ENCODE measurements at places on chromosomes 3 and 15.

DNA sequence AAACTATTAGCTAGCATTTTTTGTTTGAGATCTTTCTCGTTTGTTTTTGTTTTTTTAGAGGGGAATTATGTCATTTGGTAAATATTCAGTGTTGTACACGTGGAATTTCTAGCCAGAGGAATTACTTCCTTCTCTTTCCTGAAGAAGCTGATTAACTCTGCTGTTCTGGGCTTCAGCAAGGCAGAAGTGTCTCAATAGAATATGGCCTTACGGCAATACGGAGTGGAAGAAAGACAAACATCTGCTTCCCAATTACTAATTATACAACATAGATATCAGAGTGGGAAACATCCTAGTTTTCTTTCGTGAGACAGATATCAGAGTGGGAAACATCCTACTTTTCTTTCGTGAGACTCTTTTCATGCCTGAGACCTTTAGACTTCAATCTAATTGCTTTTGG lies 11.9 kb downstream of the P3H2 start:
- DNase-seq, result no peak

DNA sequence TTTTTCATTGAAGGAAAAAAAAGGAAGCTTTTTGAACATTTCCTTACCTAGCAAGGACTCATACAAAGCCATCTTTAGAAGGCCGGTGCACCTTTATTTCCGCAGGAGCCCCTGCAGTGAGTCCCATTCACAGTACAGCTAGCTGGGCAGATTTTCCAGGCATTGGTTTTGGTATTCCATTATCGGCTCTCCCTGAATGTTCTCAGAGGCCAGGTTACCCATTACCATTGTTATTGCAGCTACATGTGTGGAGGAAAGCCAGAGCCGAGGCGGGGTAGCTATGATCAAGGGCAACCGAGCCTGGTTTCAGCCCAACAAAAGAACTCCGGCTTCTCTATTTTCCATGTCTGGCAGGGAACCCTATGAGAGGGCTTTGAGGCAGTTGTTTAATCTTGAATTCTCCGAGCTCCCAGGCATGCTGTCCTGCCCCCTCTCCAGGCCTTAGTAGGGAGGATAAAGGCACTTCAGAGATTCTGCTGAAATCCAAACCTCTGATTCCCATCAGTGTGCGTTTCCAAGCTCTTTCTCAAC lies 100.3 kb downstream of the LRRK1 start:
- DNase-seq, result peak; percentile 12

DNA sequence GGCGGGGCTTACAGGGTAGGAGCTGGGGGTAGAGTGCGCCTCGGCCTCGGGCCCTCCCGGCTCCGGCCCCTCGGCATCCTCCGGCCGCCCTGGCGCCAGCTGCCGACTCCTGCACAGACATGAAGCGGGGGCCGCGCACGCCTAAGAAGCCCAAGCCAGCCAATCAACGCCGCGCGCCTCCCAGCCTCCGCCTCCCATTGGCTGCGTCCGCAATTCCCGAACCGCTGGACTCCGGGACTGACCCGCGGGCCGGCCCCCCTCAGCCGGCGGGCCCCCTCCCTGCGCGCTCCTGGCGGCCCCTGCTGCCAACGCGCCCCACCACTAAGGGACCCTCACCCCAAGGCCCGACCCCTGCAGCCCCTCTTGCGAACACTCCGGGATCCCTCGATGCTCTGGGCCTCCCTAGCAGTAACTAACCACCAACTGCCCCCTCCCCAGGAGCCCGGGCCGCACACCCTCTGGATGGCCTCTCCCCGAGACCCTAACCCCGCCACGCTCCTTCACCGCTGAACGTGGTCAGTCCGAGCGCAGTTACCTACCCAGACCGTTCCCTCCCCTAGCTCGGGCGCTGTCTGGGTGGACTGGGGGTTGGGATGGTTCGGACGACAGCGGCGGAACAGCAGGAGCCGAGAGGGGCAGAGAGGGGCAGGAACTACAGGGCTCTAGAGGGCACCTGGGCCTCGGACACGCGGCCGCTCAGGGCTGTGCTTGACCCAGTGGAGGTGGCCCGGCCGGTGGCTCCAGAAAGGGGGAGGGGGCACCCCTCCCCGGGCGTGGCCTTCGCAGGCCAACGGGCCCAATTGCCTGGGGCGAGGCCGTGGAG lies 5.0 kb downstream of the GATA2 start:
- peak; percentile 93 for DNase-seq

- no peak for DNase-seq
Observed at GRCh38 chr15:57403566-57404325, 27.4 kb downstream of the CGNL1 start.

DNA sequence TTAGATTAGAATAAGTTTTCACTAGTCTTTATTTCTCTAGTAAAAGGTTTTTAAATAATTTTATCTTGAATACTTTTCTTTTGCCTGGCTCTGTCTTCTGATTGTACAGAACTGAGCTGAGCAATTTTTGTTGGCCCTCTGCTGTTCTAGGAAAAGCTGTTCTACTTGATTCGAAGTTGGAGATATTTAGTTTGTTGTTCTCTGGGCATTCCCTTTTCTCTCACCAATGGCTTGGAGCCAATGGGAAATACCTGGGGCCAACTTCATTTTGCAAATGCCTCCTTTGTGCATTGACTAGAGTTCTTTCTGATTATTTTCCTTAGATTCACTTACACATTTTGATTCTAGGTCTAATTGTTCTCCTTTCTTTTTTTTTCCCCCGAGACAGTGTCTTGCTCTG lies 16.5 kb downstream of the ABHD5 start:
- DNase-seq, result no peak

DNA sequence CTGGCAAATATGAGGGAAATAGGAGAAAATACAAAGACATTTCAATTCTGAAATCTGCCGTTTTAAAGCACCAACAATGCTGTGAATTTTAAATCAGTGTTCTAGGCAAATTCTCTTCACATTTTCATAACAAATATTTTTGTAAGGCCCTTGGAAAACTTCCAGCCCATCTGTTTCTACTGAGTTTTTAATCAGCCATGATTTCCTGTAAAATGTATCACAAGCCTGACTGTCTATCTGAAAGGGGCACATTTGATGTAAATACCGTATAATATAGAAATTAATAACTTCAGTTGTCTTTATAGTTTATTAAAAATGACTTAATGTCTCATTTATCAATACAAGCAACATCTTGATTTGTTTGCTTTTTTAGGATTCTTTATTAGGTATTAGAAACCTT lies 454.7 kb downstream of the PYDC2 start:
- no peak for DNase-seq

GRCh38 chr3:155217591-155217990 lies 75.9 kb downstream of the STRIT1 start:
- no peak for DNase-seq

DNA sequence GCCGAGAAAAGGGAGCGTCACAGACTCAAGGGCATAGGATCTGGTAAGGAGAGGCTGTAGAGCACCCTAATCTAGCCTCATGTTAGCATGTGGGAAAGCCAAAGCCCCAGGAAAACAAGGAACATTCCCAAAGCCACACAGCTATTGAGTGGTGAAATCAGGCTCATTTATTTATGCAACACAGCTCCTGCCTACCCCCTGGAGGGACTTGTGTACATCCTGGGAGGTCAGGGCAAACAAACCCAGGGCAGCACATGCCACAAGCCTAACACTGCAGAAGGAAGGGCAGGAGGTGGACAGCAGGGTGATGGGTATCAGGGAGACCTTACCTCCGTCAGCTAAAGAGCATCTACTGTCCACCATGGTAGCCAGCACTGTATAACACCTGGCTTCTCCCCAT lies 283.5 kb downstream of the RPLP1 start:
- DNase-seq, result no peak

GRCh38 chr3:129597087-129597999 lies 9.1 kb downstream of the PLXND1 start:
- no peak for DNase-seq

GRCh38 chr3:77147836-77148578 lies 108.1 kb downstream of the ROBO2 start:
- peak; percentile 41 for DNase-seq

DNA sequence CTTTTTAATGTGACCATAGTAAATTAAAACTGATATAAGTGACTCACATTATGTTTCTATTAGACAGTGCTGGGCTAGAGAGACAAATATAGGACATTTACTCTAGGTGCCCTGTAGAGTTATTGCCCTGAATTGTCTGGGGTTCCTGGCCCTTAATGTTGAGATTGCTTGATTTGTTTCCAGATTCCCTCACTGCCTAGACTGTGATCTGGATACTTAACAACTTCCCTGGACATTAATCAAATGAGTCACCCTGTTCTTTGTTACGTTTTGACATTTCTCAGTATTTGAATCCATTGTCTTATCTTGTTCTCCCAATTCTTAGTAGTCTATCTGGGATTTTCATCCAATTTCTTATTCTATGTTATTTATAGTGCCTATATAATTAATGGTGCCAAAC lies 65.8 kb downstream of the DTWD1 start:
- no peak for DNase-seq

GRCh38 chr3:53862241-53862640 lies 15.9 kb downstream of the IL17RB start:
- DNase-seq, result no peak

DNA sequence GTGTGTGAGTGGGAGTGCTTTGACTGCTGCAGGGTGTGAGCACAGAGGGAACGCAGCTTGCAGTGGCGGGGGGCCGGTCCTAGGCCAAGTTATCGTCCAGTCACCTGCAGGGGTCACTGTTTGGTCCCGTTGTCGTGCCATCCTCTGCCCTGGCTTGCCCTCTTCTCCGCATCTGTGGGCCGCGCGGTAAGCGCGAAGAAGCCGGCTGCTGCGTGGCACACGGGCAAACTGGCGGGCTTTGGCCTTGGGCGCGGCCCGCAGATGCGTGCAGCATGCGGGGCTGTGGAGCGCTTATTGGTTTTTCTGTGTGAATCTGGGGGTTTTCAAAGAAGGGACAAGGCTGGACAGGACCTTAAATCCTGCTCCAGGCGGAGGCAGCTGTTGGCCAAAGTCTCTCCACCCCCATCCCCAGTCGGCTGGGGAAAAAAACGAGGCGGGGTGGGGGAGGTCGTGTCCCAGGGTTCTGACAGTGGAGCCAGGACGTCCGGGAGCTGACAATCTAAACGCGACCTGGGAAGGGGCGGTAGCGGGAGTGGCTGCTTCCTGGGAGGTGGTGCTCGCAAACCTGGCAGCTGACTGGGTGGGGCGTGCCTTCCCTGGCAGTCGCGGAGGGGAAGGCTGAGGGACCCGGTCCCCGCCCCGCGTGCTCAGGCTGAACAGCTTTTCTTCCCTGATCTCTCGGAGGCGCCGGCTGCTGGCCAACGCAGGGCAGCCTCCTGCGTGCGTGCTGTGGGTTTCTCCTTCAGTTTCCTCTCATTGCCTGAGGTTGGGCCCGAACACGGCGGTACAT lies 39.7 kb upstream of the VEPH1 start:
- DNase-seq, result peak; percentile 82

DNA sequence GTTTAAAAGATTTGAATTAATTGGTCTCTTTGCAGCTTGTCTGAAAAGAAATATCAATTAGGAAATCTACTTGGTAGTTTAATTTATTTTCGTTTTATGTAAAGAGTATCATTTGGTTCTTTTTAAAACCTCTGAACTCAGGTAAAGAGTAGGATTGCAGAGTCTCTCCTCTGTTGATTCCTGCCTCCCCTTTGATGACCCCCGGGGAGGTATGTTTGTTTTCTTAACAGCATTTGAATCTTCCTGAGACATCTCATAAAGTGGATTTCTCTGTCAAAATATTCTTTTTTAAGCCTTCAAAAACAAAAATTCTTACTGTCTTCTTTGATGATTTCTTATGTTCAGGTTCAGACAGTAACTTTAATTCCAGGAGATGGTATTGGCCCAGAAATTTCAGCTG lies 8.0 kb downstream of the IDH3A start:
- no peak for DNase-seq

DNA sequence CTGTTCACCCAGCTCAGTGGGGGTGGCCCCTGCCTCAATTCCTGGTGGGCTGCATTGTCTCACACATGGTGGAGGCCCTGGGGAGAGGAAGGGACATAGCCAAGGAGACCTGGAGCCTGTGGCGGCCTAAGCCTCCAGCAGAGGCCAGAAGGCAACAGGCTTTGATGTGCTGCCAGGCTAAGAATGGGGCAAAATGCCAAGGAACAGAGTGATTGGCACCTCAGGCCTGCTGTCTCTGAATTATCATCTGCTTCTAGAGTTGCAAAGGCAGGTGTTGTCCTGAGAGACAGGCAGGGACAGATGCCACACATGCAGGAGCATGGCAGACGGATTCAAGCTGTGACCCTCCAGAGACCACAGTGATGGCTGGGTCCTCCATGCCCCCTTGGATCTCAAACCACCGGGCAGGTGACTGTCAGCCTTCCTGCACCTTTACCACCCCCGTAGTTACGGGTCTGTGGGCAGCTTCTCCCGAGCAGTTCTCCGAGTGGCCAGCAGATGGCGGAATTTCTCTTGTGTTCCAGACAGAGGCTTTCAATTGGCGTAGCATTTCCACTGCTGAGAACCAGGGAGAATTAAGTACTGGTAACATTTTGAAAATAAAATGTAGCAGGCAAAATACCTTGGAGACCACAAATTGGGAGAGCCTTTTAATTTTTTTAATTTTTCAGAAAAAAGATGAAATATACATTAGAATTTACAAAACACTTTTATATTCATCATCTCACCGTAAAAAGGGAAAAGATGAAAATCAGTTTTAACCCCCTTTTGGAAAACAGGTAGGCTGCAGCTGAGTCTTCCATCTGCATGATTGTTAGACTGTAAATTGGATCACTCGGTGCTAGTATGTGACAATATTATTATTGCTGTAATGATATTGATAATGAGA lies 525.5 kb upstream of the CFAP20DC start:
- DNase-seq, result peak; percentile 83

- no peak for DNase-seq
Observed at GRCh38 chr3:100538339-100538706, 45.9 kb downstream of the TMEM45A start.

All from H9 (cell line).